Ovary (tissue), 10 donors: ENCODE measurements at places on chromosomes 5 and 9. TPM values are rescaled to one million over a fixed set of nuclear protein-coding genes. Genes with fewer than 3 reads are reported as not detected.

The INSYN2B gene
- total RNA-seq, result 1.3 TPM

The DDX4 gene
- not detected for total RNA-seq

The IQGAP2 gene
- total RNA-seq, result 9.3 TPM

The FCN1 gene
- 1.9 TPM for total RNA-seq

The CATSPER3 gene
- 0.63 TPM for total RNA-seq

The NUTM2G gene
- not detected for total RNA-seq

The MYMK gene
- total RNA-seq, result not detected

The GADD45G gene
- 63.2 TPM for total RNA-seq

The LVRN gene
- total RNA-seq, result 2.5 TPM

The DAPK1 gene
- total RNA-seq, result 119 TPM

The RLN1 gene
- total RNA-seq, result not detected

DNA sequence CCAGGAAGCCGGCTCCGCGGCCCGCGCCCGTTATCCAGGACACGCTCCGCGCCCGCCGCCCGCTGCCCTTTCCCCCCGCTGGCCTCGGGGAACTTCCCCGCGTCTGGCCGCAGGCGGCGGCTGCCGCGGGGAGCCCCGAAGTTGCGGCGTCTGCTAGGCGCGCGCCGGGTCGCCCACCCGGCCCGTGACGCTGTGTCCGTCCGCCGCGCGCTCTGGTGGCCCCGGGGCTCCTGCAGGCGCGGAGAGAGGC lies 621 bp upstream of the GCNT4 start:
- H3K27ac ChIP-seq, result peak overlapping the region; percentile 78
- H3K27me3 ChIP-seq, result no peaks in the 10 kb centered on the region
- H3K4me1 ChIP-seq, result peaks cover 9% of the 10 kb centered on the region
- peak overlapping the region; percentile 65 for H3K4me3 ChIP-seq
- peak; percentile 54 for DNase-seq

DNA sequence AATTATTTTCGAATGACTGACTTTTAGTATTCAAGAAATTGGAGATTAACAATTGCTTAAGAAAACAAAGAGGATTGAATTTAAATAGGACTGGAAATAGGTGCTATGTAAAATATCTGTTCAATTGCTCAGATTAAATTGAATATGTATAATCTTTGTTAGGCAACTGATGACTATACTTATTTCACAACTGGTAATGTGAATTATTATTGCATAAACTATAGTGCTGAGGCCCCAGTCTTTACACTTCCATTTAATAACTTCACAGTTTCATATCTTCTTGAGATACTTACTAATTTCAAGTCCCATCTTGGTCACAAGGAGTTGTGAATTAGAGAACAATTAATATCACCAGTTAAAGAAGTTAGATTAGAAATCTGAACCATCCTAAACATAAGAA lies 16.7 kb downstream of the CEP78 start:
- H3K4me1 ChIP-seq, result no peaks in the 10 kb centered on the region
- DNase-seq, result no peak
- no peak overlapping the region for H3K27ac ChIP-seq
- H3K4me3 ChIP-seq, result no peak overlapping the region
- no peaks in the 10 kb centered on the region for H3K36me3 ChIP-seq
- no peaks in the 10 kb centered on the region for H3K27me3 ChIP-seq

DNA sequence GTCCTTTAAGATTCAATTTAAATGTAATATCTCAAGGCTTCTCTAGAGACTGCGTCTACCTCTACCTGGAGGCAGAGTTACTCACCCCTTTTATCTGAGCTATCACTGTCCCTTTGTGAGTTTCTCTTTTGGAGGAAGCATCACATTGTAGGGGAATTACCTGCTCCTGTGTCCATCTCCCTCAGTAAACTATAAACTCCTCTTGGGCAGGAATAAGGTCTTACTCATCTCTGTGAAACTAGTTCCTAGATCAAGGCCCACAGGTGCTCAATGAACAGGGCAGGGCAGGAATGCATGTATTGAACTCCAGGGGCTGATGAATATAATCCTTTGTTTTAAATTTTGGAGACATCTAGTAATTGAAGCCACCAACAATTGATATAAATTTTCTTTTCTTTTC lies 139.8 kb upstream of the ERCC6L2 start:
- H3K36me3 ChIP-seq, result no peaks in the 10 kb centered on the region
- no peaks in the 10 kb centered on the region for H3K27me3 ChIP-seq
- H3K4me1 ChIP-seq, result no peaks in the 10 kb centered on the region
- no peak overlapping the region for H3K27ac ChIP-seq
- no peak overlapping the region for H3K4me3 ChIP-seq
- no peak for DNase-seq

GRCh38 chr5:68565427-68565826 lies 349.9 kb downstream of the PIK3R1 start:
- no peak overlapping the region for H3K4me3 ChIP-seq
- no peaks in the 10 kb centered on the region for H3K27me3 ChIP-seq
- no peak overlapping the region for H3K27ac ChIP-seq
- DNase-seq, result no peak

- peaks cover 2% of the 10 kb centered on the region for H3K4me1 ChIP-seq
- H3K27me3 ChIP-seq, result no peaks in the 10 kb centered on the region
- no peak for DNase-seq
- H3K4me3 ChIP-seq, result no peak overlapping the region
Measured at GRCh38 chr5:156438076-156438475, 111.1 kb downstream of the SGCD start.

GRCh38 chr5:55597014-55597981 lies 62.5 kb upstream of the PLPP1 start:
- no peaks in the 10 kb centered on the region for H3K27me3 ChIP-seq
- H3K4me3 ChIP-seq, result no peak overlapping the region
- no peaks in the 10 kb centered on the region for H3K36me3 ChIP-seq

DNA sequence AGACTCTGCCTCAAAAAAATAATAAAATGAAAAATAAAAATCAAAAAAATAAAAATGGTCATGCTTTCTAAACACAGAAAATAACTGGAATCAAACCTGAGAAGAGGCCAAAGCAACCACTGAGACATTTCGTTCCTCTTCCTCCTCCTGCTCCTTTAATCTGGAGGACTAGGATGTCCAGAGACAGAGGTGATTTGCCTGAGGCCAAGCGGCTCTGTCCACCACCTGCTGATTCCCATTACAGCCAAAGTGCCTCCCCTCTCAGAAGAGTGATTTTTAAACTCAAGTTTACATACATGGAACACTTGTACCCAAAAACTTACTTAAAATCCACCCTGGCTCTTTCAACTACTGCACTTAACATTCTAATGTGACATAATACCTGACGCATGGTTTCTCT lies 65.6 kb downstream of the TLE1 start:
- peaks cover 2% of the 10 kb centered on the region for H3K4me1 ChIP-seq
- no peaks in the 10 kb centered on the region for H3K36me3 ChIP-seq
- H3K4me3 ChIP-seq, result no peak overlapping the region
- DNase-seq, result no peak
- no peak overlapping the region for H3K27ac ChIP-seq

DNA sequence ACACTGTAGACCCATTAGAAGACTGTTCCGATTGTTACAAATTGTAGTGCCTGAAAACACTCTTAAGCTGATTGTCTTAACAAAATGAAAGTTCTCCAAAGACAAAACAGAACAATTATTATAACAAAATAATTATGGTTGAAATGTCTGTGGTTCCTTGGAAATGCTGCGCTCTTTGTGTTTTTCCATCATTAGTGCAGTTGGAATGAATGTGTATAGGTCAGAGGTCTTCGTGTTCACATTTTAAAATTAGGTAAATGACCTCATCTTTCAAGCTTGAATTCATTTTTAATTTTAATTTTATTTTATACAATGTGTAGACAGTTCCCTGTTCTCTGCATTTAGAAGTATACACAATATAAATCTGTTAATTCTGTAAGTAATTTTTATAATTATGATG lies 56.7 kb upstream of the NXNL2 start:
- DNase-seq, result no peak
- H3K27me3 ChIP-seq, result no peaks in the 10 kb centered on the region
- H3K4me3 ChIP-seq, result no peak overlapping the region
- no peaks in the 10 kb centered on the region for H3K36me3 ChIP-seq
- H3K27ac ChIP-seq, result no peak overlapping the region
- H3K4me1 ChIP-seq, result peaks cover 10% of the 10 kb centered on the region

- no peaks in the 10 kb centered on the region for H3K4me1 ChIP-seq
- no peaks in the 10 kb centered on the region for H3K27me3 ChIP-seq
- DNase-seq, result no peak
- no peaks in the 10 kb centered on the region for H3K36me3 ChIP-seq
Measured at GRCh38 chr5:72117307-72117706, 10.0 kb downstream of the MAP1B start.

GRCh38 chr5:78538240-78538850 lies 110.2 kb downstream of the LHFPL2 start:
- no peaks in the 10 kb centered on the region for H3K27me3 ChIP-seq
- no peak overlapping the region for H3K27ac ChIP-seq
- H3K4me3 ChIP-seq, result no peak overlapping the region
- H3K36me3 ChIP-seq, result no peaks in the 10 kb centered on the region
- H3K4me1 ChIP-seq, result peaks cover 3% of the 10 kb centered on the region
- DNase-seq, result no peak

GRCh38 chr9:93127395-93127911 lies 6.6 kb downstream of the NINJ1 start:
- H3K36me3 ChIP-seq, result no peaks in the 10 kb centered on the region
- no peak overlapping the region for H3K27ac ChIP-seq
- H3K4me1 ChIP-seq, result peaks cover 19% of the 10 kb centered on the region
- H3K27me3 ChIP-seq, result no peaks in the 10 kb centered on the region
- H3K4me3 ChIP-seq, result no peak overlapping the region

- H3K36me3 ChIP-seq, result no peaks in the 10 kb centered on the region
- no peak overlapping the region for H3K4me3 ChIP-seq
- H3K27ac ChIP-seq, result no peak overlapping the region
- DNase-seq, result no peak
Measured at GRCh38 chr5:77498952-77499351, 6.8 kb upstream of the WDR41 start.

DNA sequence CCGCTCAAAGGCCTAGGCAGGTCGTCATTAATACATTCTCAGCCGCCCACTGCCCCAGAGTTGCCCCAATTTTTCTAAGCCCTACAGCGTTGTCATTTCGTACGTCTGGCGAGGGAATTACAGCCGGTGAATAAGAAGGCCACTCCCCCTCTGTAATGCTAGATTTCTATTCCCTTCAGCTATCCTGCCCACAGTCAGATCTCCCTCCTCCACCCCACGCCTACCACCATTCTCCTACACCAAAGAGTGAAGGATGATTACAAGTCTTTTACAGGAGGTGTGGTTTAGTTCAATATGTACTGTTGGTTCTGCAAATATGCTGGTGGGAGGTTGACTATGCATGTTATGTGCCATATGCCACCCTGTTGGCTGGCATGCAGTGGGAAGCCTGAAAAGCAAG lies 83.7 kb upstream of the SMIM15 start:
- DNase-seq, result no peak
- no peak overlapping the region for H3K27ac ChIP-seq
- H3K27me3 ChIP-seq, result no peaks in the 10 kb centered on the region
- no peaks in the 10 kb centered on the region for H3K4me1 ChIP-seq

GRCh38 chr5:67971971-67972821 lies 243.4 kb upstream of the PIK3R1 start:
- H3K27ac ChIP-seq, result no peak overlapping the region
- no peak for DNase-seq
- H3K27me3 ChIP-seq, result no peaks in the 10 kb centered on the region
- H3K4me3 ChIP-seq, result no peak overlapping the region

DNA sequence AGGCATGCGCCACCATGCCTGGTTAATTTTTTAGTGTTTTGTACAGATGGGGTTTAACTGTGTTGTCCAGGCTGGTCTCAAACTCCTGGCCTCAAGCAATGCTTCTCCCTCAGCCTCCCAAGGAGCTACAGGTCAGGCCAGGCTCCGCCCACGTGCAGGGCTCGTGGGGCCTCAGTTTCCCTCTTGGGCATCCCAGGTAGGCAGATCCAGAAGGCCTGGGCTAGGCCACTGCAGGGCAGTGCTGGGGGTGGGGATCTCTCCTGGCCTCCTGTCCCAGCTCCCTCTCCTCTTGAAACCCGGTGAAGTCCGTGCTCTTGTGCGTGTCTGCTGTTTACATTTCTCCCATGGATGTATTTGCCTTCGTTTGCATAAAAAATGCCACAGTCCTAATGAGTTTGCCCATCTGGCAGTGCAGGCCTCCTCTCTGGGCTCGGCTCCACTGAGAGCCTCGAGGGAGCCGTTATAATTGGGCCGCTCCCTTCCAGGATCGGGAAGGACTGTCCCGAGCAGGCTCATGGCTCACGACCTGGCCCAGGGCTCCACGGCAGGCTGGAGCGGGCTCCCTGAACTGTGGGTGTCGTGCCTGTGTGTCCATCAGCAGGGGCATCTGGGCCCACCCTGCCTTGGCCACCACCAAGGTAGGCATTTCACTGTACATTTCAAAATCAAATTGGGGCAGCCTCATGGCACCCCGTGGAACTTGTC lies 52.6 kb upstream of the RUFY1 start:
- no peak overlapping the region for H3K4me3 ChIP-seq
- no peaks in the 10 kb centered on the region for H3K4me1 ChIP-seq
- no peaks in the 10 kb centered on the region for H3K27me3 ChIP-seq
- no peak overlapping the region for H3K27ac ChIP-seq
- no peaks in the 10 kb centered on the region for H3K36me3 ChIP-seq
- no peak for DNase-seq

- no peaks in the 10 kb centered on the region for H3K27me3 ChIP-seq
- H3K4me1 ChIP-seq, result no peaks in the 10 kb centered on the region
- H3K36me3 ChIP-seq, result no peaks in the 10 kb centered on the region
- H3K27ac ChIP-seq, result no peak overlapping the region
- no peak for DNase-seq
Measured at GRCh38 chr5:136114414-136115125, 18.1 kb upstream of the SMAD5 start.

DNA sequence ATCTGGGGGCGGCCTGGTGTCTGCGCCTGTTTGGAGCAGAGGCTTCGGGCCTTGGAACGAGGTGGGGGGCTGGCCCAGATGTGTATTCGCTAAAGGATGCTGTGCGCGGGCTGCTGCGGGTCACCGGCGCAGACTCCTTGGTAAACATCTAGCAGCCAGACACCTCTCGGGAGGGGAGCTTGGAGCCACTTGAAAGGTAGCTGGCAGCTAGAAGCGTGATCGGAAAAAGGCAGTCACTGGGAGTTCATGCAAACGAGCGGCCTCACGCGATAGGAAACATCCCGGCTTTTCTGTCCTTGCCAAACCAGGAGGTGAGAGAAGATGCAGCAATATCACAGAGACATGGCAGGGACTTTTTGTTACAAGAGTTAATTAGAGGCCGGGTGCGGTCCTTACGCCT lies 8.1 kb downstream of the LAMC3 start:
- H3K36me3 ChIP-seq, result no peaks in the 10 kb centered on the region
- H3K27ac ChIP-seq, result no peak overlapping the region
- H3K4me1 ChIP-seq, result peaks cover 3% of the 10 kb centered on the region

- no peaks in the 10 kb centered on the region for H3K36me3 ChIP-seq
- no peaks in the 10 kb centered on the region for H3K27me3 ChIP-seq
- H3K4me1 ChIP-seq, result no peaks in the 10 kb centered on the region
- no peak for DNase-seq
Measured at GRCh38 chr5:113900816-113901215, 387.3 kb downstream of the YTHDC2 start.
